ENCODE measurements at places on chromosomes 11 and 22. TPM values are rescaled to one million over a fixed set of nuclear protein-coding genes. Genes with fewer than 3 reads are reported as not detected.

Gene SAA1
- total RNA-seq, result 31.8 TPM

Gene SF1
- 130 TPM for total RNA-seq

Gene TEX54
- not detected for total RNA-seq

Gene KCNQ1
- 2.1 TPM for total RNA-seq

Gene OVCH2
- total RNA-seq, result not detected

Gene EHF
- total RNA-seq, result not detected

Gene OR52R1
- total RNA-seq, result not detected

Gene OR51A4
- not detected for total RNA-seq
